RWPE2 (cell line): ENCODE measurements at places on chromosomes 7 and 10.

DNA sequence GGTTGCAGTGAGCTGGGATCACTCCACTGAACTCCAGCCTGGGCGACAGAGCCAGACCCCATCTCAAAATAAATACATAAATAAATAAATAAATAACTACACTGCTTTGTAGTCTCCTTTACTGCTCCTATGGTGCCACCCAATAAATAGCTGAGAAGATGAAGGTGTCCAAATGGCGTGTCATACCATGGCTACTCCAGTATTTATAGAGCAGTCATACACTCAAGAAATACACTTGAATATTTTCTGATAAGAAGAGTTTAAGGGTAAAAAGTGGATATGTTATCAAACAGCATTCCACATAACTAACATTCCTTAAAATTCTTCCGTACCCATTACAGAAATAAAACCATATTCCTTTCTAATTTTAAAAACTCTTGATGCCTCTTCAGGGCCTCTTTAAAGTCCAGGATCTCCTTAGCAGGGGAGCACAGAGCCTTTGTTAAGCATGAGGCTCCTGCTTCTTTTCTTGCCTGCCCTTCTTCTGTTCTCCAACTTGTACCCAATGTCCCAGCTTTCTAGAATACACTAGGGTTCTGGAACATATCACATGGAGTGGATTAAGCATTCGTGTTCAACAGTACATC, 7.9 kb upstream of the SAR1A start:
- H3K27ac ChIP-seq, result no peak overlapping the region
- no peaks in the 10 kb centered on the region for H3K4me1 ChIP-seq
- H3K36me3 ChIP-seq, result no peaks in the 10 kb centered on the region

DNA sequence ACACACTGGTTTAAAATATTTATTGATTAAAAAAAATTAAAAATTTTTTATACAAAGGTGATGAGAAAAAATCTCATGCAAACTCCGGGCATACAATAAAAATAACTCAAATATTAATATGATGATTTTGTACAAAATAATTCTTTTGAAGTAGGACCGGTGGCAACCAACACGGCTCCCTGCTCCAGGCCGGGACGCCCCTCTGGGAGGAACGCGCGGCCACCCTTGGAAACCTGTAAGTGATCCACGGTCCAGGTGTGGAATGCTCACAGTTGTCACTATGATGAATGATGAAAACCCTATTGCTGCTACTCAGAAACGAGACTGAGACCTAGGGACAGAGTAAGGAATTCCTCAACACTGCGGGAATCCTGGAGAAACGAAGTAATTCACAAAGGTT, 219.1 kb downstream of the TCERG1L start:
- H3K27me3 ChIP-seq, result no peaks in the 10 kb centered on the region
- H3K4me1 ChIP-seq, result no peaks in the 10 kb centered on the region
- no peaks in the 10 kb centered on the region for H3K36me3 ChIP-seq

DNA sequence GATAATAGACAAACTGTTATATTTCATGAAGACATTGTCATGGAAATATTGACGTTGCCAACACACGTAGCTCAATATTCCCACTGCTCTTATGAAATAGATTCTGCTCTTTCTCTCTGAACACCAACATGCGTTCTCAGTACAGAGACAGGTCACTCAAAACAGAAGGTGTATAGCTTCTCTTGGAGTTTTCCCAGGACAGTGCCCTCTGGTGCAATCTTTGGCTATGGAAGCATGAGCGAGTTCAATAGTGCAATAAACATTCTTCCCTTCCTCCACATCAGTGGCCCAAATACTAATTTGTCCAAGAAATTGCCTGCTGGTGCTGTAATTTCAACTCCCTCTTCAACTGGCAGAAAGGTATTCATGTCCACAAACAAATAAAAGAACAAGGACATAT, 145.3 kb downstream of the MAGI2 start:
- no peak overlapping the region for H3K27ac ChIP-seq
- H3K4me3 ChIP-seq, result no peak overlapping the region
- DNase-seq, result no peak
- no peaks in the 10 kb centered on the region for H3K27me3 ChIP-seq
- H3K36me3 ChIP-seq, result no peaks in the 10 kb centered on the region
- no peaks in the 10 kb centered on the region for H3K4me1 ChIP-seq

GRCh38 chr10:34940436-34940835, 125.3 kb upstream of the PARD3 start:
- peaks cover 12% of the 10 kb centered on the region for H3K4me1 ChIP-seq
- H3K36me3 ChIP-seq, result no peaks in the 10 kb centered on the region

DNA sequence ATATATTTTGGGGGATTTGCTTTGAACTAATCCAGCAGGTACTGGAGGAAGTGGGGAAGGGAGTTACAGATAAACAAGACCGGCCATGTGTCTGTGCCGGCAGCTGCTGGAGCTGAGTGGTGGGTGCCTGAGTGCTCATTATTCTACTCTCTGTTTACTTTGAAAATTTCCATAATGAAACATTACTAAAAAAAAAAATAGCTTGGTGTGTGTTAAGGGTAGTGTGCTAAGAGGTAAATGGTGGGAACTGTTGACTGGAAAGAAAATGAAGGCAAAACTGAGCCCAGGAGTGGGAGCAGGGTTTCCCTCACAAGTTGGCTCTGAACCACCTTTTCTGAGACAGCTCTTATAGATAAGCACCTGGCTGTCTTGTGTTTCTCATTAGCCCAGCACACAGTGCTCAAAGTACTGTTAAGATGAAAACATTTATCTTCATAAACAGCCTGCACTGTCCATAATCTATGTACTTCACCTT, 50.6 kb downstream of the PARD3 start:
- H3K4me3 ChIP-seq, result no peak overlapping the region
- H3K27ac ChIP-seq, result no peak overlapping the region
- no peak for DNase-seq
- H3K27me3 ChIP-seq, result no peaks in the 10 kb centered on the region
- H3K36me3 ChIP-seq, result no peaks in the 10 kb centered on the region

DNA sequence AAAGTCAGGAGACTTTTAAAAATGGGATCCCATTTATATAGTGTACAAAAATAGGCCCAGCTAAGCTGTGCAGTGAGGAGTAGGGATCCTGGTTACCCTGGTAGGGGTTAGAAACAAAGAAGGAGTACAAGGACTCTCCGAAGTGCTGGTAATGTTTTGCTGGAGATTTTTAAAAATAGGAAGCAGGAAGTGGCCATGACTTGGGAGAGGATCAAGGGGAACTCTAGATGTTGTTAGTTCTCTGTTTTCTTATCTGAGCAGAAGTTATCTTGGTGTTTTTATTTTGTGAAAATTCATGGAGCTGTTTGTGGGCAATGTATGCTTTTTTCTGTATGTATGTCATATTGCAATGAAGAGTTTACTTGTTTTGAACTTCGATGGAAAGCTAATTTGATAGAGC, 373.9 kb downstream of the SFMBT2 start:
- H3K27me3 ChIP-seq, result peaks cover 15% of the 10 kb centered on the region
- no peaks in the 10 kb centered on the region for H3K36me3 ChIP-seq
- DNase-seq, result no peak
- H3K4me3 ChIP-seq, result no peak overlapping the region
- no peaks in the 10 kb centered on the region for H3K4me1 ChIP-seq

- H3K4me3 ChIP-seq, result no peak overlapping the region
- H3K27me3 ChIP-seq, result no peaks in the 10 kb centered on the region
- no peaks in the 10 kb centered on the region for H3K4me1 ChIP-seq
These were observed 851.9 kb upstream of the GHITM start for GRCh38 chr10:83287374-83287773.

- H3K36me3 ChIP-seq, result no peaks in the 10 kb centered on the region
- H3K27me3 ChIP-seq, result no peaks in the 10 kb centered on the region
- no peak for DNase-seq
- no peaks in the 10 kb centered on the region for H3K4me1 ChIP-seq
- no peak overlapping the region for H3K4me3 ChIP-seq
These were observed 191.9 kb downstream of the RPS24 start for GRCh38 chr10:78225594-78225993.

DNA sequence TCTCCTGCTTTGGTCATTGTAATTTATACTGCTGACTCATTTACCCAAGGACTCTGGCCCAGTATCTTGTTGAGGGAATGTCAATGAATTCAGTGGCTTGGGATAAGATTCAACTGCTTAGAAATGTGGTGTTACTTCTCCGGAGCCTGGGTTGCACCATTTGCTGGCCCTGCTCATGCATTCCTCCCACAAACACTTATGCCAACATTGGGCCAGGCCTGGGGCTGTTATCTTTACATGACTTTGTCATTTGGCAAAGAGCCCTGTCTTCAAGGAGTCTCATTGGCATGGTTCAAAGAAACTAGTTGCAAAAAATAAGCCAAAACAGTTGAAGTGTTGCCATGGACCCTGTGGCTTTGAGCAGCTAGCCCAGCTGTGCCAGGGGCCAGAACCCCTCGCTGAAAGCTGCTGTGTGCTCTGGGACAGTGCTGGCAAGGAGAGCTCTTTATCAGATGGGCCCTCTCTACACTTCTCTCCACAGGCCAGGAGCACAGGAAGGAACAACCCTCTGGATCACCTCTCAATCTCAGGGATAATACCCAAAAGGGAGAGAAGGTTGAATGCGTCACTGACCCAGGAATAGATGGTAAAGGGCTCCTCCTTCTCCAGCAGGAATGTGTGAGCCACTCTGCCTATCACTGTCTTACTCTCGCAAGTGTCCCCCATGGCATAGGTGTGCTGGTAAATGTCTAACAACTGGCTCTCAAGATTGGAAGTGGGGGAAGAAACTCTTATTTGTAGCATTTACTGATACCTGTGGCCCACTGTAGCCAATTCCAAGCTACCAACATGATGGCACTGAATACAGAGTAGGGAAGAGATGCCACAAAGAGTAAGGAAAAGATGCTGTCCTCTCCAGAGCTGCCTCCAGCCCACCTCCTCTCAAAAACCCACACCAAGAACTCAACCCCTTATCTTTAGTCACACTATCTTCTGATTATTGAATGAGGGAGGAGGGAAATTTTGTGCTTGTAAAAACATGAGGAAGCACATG, 23.5 kb upstream of the PDE1C start:
- no peak for DNase-seq
- H3K27me3 ChIP-seq, result no peaks in the 10 kb centered on the region

DNA sequence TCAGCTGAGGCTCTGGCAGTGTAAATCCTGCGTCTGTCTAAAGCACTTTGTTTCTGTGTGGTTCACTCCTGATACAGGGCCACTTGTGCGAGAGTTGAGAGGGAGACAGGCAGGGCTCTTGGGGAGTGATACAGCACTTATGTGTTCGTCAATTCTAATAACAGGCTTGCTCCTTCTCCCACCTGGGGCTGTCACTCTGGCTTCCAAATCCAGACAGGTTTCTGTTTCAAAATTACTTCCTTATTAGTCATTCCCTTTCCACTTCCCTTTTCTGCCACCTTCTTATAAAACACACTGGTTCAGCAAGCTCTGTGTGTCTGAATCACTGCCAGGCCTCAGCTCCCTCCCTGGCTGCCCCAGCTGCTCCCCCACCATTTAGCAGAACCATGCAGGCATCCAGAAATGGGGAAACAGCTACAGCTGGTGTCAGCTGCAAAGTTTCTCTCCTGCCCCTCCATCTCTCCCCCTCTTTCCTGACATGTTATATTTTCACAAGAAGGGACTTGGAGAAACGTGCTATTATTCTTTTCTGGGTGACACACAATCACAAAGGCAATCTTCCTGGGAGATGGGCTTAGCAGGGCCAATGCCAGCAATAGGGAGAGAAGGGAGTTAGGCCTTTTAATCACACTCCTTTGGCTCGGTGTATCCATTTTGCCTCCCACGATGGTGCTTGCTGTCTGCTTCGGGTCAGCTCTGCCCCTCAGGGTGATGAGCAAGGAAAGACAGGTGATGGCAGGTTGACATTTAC, 58.4 kb upstream of the ZNRF2 start:
- no peaks in the 10 kb centered on the region for H3K27me3 ChIP-seq
- H3K36me3 ChIP-seq, result no peaks in the 10 kb centered on the region
- peak; percentile 80 for DNase-seq
- peaks cover 23% of the 10 kb centered on the region for H3K4me1 ChIP-seq
- no peak overlapping the region for H3K4me3 ChIP-seq

GRCh38 chr7:14009453-14010418, 20.3 kb upstream of the ETV1 start:
- no peak overlapping the region for H3K4me3 ChIP-seq
- no peak for DNase-seq
- no peaks in the 10 kb centered on the region for H3K36me3 ChIP-seq
- H3K4me1 ChIP-seq, result no peaks in the 10 kb centered on the region

- peaks cover 3% of the 10 kb centered on the region for H3K4me1 ChIP-seq
- H3K27me3 ChIP-seq, result peaks cover 35% of the 10 kb centered on the region
- DNase-seq, result no peak
These were observed 1.3 kb downstream of the SLC26A4 start for GRCh38 chr7:107661865-107662379.

- H3K4me1 ChIP-seq, result peaks cover 7% of the 10 kb centered on the region
- peak overlapping the region; percentile 59 for H3K27ac ChIP-seq
- H3K4me3 ChIP-seq, result no peak overlapping the region
- H3K36me3 ChIP-seq, result no peaks in the 10 kb centered on the region
- no peaks in the 10 kb centered on the region for H3K27me3 ChIP-seq
These were observed 629.8 kb downstream of the KCNMA1 start for GRCh38 chr10:77007834-77008233.

DNA sequence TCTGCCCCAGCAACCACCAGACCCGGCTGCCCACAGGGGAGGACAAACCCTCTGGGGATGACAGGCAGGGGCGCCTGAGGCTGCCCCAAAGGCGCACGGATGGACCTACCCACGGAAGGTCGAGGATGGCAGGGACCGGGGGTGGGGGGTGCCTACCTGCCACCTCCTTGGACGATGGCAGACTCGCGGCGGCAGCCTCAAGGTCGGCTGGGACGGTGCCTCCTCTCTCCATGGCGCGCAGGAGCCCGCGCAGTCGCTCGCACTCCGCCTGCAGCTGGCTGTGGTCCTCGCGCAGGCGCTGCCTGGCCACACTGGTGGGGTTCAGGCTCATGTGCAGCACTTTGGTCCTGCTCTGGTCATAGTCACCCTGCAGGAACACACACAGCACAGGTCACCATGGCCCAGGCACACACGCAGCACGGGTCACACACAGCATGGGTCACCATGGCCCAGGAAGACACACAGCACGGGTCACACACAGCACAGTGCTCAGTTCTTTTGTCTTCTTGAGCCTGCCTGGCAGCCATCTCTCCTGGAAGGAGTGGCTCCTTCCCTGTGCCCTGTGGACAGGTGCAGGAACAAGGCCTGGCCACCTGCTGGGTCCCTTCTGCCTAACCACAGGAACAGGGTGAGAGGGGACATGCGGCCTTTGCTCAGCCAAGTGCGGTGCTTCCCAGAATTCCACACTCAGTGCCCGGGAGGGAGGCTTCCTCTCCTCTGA, 266.6 kb downstream of the ELFN1 start:
- H3K27ac ChIP-seq, result no peak overlapping the region
- H3K36me3 ChIP-seq, result no peaks in the 10 kb centered on the region
- H3K4me3 ChIP-seq, result no peak overlapping the region
- DNase-seq, result no peak

- DNase-seq, result no peak
- H3K4me3 ChIP-seq, result no peak overlapping the region
- H3K36me3 ChIP-seq, result no peaks in the 10 kb centered on the region
- H3K4me1 ChIP-seq, result no peaks in the 10 kb centered on the region
- no peak overlapping the region for H3K27ac ChIP-seq
These were observed 20.8 kb upstream of the INSIG1 start for GRCh38 chr7:155276800-155277375.

DNA sequence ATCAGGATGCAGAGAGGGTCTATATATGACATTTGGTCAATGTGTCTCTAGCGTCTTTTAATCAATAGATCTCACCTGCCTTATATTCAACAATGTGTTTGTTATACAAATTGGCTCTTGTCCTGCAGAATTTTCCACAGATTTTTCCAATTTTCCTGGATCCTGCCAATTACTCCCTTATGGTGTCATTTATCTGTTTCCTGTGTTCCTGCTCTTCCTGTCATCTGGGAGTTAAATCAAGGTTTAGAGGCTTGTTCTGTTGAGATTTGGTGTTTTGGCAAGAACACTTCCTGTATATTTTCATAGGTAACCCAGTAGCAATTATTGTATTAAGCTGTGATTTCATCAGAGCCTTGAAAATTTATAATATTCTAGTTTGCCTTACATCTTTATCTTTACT, 8.8 kb upstream of the C10orf71 start:
- no peaks in the 10 kb centered on the region for H3K4me1 ChIP-seq
- DNase-seq, result no peak
- no peaks in the 10 kb centered on the region for H3K36me3 ChIP-seq
- no peak overlapping the region for H3K27ac ChIP-seq
- H3K4me3 ChIP-seq, result no peak overlapping the region
